ENCODE measurements at places on chromosomes 2 and 18.

GRCh38 chr2:194549387-194549786 lies 1107.6 kb upstream of the SLC39A10 start:
- DNase-seq: no peak

DNA sequence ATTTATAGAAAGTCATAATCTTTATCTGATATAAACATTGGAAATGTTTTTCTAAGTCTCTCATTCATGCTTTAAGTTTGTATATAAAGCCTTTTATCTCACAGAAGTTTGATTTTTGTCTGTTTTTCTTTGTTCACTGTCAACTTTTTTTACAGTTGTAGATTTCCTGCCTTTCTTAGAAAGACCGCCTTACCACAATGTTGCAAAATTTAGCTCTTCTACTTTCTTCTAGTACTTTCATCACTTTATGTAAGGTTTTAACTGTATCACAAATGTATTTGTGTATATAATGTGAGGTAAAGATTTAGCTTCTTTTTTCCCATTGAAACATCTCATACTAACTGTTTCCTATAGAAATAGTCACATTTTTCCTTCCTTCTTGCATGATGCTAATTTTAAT lies 136.1 kb downstream of the DNAH6 start:
- no peak for DNase-seq

DNA sequence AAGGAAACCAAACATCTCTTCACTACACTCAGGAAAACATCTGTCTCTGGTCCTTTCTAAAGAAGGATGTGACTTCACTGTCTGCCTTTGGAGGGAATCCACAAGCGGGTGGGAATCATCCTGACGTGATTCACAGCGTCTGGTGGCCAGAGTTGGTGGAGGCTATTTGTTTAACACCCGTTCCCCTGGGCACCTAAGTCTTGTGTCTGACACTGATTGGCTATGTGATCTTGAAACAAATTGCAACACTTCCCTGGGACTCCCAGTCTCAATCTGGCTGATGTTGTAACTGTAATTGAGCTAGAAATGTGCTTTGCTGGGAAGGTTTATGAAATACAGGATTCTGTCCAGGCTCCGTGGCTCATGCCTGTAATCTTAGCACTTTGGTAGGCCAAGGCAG lies 28.8 kb upstream of the SIX3 start:
- DNase-seq: no peak

GRCh38 chr18:5393779-5394178 lies 98.3 kb upstream of the ZBTB14 start:
- DNase-seq: no peak
